ENCODE measurements at places on chromosomes 13 and 19. TPM values are rescaled to one million over a fixed set of nuclear protein-coding genes. Genes with fewer than 3 reads are reported as not detected.

GRCh38 chr13:52894413-52894812, 46.0 kb upstream of the PCDH8 start:
- DNase-seq = no peak

GRCh38 chr13:91498298-91498697, 99.9 kb downstream of the GPC5 start:
- DNase-seq = no peak

GRCh38 chr13:98974053-98974452, 3.8 kb downstream of the DOCK9 start:
- no peak for DNase-seq

GRCh38 chr13:110574161-110574560, 12.6 kb upstream of the RAB20 start:
- DNase-seq = no peak

DNA sequence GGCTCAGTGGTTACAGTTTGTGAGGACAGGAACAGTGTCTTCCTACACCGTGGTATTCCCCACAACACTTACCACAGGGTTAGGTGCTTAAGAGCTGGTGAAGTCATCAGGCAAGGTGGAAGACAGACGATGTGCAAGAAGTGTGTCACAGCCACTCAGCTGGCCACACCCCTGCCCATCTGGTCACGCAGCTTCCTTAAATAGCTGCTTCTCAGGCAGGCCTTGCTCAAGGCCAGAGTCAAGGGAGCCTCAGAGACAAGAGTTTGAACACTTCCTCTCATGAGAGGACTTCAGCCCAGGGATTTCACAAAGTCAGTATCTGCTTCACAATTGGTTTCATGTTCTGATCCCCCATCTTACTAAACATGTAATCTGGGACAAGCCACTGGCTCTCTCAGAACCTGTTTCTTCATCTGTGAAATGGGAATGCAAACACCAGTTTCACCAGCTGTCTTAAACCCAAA, 80.3 kb upstream of the FRY start:
- peak; percentile 66 for DNase-seq

The POU4F1 gene
- total RNA-seq = not detected

Measured in ureter (tissue), 1 donor.